ENCODE measurements at places on chromosomes 5 and 9. TPM values are rescaled to one million over a fixed set of nuclear protein-coding genes. Genes with fewer than 3 reads are reported as not detected.

The LHX3 gene
- 0.42 TPM for total RNA-seq

GRCh38 chr5:147415651-147416050 lies 94.2 kb downstream of the DPYSL3 start:
- no peaks in the 10 kb centered on the region for H3K4me1 ChIP-seq
- H3K36me3 ChIP-seq, result no peaks in the 10 kb centered on the region
- H3K27me3 ChIP-seq, result no peaks in the 10 kb centered on the region
- no peak overlapping the region for H3K4me3 ChIP-seq
- no peak for DNase-seq

DNA sequence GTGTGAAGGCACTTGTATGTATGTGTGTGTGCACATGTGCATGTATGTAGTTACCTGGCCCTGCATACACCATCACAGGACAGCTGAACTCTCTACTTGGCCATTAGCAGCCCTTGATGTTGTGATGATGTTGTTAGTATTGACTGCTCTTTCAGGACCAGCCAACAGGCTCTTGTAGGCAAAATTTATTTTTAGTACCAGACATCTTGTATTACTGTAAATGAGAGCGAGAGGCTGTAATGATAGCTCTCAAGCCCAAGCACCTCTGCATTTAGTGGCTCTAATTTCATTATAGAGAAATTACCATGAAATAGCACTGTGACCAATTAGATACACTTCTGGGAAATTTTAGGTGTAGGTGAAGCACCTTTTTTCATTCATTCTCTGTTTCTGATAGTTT lies 158.0 kb downstream of the SMARCA2 start:
- no peaks in the 10 kb centered on the region for H3K27me3 ChIP-seq
- H3K4me3 ChIP-seq, result no peak overlapping the region
- H3K36me3 ChIP-seq, result peaks cover 10% of the 10 kb centered on the region
- no peak for DNase-seq
- no peaks in the 10 kb centered on the region for H3K4me1 ChIP-seq

The PCDHGA11 gene
- not detected for total RNA-seq

The PCDHA12 gene
- not detected for total RNA-seq
